GM04504 (cell line): ENCODE measurements at places on chromosomes 3 and 15.

GRCh38 chr3:152285509-152285908 lies 16.8 kb downstream of the MBNL1 start:
- DNase-seq = no peak

- DNase-seq = no peak
Measured at GRCh38 chr3:118144919-118145318, 889.7 kb downstream of the IGSF11 start.

DNA sequence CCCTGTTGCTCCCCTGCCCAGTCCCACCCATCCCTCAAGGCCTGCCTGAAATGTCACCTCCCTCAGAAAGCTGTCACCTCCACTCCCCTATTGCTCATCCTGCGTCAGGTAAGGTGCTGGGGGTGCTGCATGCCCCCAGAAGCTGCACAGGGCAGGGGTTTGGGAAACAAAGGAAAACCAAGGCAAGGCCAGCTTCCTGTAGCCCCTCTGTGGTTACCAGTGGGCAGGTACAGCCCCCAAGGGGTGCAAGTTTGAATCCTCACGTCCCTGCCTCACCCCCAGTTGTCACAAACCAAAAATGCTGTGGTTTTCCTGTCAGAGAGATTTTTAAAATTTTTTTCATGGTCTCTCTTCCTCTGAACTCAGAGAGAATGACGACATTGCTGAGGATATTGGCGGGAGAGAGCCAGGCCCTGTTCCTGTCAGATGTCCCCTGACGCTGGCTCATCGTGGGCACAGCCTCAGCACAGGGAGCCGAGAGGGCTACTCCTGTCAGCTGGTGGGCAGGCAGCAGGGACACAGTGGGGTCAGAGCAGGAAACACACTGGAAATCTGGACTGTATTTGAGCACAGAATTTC lies 27.0 kb downstream of the PSTPIP1 start:
- peak; percentile 32 for DNase-seq

GRCh38 chr3:188627652-188628051 lies 473.7 kb downstream of the LPP start:
- peak; percentile 80 for DNase-seq

GRCh38 chr15:90683371-90683770 lies 33.8 kb upstream of the BLM start:
- no peak for DNase-seq

DNA sequence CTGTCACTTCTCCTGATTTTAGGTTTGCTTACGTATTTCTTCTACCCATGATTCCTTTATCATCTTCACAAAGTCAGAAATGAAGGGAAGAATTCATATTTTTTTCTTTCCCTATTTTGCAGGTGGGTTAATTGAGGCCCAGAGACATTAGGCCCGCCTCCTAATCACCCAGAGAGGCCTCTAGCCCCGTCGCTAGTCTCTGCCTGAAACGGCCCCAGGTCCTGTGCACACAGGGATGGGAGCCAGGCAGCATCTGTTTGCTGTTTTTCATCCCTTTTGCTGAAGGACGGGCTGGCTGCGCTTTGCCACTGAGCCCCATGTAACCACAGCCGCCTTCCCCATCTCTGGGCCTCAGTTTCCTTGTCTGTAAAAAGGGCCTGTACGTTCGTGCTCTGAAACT lies 135.9 kb downstream of the FBLN2 start:
- no peak for DNase-seq

GRCh38 chr3:140206196-140207040 lies 271.4 kb downstream of the CLSTN2 start:
- DNase-seq = peak; percentile 24

- no peak for DNase-seq
Measured at GRCh38 chr15:83665480-83665879, 11.6 kb downstream of the ADAMTSL3 start.

GRCh38 chr15:84889313-84889990 lies 5.0 kb downstream of the SLC28A1 start:
- no peak for DNase-seq

DNA sequence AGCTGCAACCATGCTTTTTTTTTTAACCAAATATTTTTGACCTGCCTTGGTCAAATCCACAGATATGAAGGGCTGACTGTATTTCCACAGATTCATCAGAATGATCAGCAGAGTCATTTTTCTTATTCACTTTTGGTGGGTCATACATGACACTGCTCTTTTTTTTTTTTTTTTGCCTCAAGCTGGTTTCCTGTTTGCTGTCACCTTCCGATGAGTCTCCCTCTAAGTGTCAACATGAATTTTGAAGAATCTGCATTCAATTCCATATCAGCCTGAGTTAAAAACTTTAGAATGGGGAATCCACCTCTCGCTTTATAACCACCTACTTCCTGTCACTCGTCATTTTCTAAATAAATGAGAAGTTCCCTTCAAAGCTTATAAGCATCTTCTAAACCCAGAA lies 2.2 kb upstream of the SLC12A8 start:
- no peak for DNase-seq

- DNase-seq = no peak
Measured at GRCh38 chr3:45806072-45806471, 9.7 kb upstream of the SLC6A20 start.

DNA sequence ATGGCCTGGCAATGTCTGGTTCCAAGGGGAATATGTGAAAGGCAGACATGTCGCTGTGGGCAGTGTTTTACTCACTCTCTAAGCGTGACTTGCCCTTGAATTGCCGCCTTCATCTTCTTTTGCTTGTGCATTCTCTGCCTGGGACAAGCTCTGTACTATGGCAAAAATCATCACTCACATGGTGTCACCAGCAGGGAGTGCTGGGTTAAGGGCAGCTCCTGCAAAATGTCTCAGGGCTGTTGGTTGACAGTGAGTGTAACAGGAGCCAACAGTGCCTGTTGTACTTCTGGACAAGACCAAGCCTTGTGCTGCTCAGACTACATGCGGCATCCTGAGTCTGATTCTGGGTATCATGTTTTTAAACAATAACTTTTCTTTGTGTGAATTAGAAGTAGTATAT lies 45.3 kb upstream of the KY start:
- no peak for DNase-seq

DNA sequence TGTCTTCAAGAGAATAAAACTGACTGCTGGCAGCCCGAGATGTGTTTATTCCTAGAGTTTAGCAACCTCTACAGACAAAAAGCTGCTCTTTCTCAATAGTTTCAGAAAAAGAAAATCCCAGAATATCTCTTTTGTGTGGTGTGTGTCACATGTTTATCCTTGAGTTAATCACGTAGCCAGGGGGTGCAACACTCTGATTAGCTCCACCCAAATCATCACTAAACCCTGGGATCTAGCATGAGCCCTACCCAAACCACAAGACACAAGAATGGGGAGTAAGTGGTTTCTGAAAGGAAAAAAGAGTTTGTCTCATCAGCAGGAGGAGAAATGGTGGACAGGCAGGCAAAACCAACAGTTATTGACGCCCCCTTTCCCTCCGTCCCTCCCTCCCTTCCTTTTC lies 78.5 kb upstream of the AGBL1 start:
- DNase-seq = no peak

GRCh38 chr3:126773783-126774182 lies 69.7 kb downstream of the CHCHD6 start:
- no peak for DNase-seq

- DNase-seq = no peak
Measured at GRCh38 chr3:123201223-123201556, 553 bp upstream of the SEC22A start.

DNA sequence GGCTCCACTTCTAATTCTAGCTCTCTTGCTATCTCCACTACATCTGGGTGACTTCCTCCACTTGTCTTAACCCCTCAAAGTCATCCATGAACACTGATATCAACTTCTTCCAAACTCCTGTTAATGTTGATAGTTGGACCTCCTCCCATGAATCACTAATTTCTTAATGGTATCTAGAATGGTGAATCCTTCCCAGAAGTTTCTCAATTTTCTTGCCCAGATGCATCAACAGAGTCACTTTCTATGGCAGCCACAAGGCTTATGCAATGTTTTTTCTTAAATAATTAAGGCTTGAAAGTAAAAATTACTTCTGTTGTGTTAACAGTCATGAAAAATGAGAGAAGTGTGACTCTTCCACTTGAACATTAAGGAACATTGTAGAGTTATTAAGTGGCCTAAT lies 164.3 kb downstream of the PCCB start:
- DNase-seq = no peak

DNA sequence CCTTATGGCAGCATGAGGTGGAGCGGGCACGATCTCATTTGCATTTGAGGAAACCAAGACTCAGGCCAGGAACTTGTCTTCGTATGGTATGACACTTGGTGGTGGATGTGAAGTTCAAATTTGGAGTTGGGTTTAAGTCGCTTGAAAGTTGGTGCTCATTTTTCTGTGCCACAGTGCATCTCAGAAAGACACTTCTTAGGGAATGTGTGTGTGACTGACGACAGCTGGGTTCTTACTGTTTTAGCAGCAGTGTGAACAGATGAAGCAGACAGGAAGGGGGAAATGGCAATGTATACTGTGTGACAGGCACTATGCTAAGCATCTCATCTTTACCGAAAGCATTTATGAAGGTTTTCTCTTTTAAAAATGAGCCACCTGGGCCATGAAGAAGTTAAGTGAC lies 75.4 kb downstream of the SEC22A start:
- no peak for DNase-seq

DNA sequence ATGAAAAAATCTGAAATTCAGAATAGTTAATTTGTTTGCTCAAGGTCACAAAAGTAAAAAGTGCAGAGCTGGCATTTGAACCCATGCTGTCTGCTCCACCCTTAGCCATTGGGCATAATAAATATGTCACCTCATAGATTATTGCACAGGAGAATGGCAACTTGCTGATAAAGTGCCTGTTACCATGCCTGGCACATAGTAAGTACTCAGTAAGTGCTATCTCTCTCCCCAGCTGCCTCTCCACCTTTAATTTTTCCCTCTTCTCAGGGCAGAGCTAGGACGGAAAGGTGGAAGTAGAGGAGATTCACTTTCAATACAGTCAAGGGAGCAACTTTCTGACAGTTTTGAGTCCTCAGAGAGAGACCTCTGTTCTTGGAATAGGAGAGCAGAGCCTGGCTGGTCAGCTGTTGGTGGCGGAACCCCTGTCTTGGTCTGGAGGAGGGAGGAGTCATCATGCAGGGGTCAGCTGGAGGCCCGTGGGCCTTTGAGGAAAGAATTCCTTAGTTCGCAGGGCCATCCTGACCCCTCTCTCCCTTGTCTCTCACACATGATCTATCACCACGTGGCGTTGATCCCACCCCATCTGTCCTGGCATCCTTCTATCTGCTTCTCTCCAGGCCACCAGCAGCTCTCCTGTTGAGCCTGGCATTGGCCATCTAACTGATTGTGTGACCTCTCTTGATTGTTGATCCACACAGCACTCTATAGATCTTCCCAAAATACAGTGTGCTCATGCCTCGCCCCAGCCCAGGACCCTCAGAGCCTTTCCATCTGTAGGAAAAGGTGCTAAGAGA lies 149.3 kb downstream of the RPLP1 start:
- DNase-seq = no peak
